ENCODE measurements at places on chromosomes 1 and 21. TPM values are rescaled to one million over a fixed set of nuclear protein-coding genes. Genes with fewer than 3 reads are reported as not detected.

LCE1A gene
- total RNA-seq, result not detected

GBP7 gene
- total RNA-seq, result not detected

TMEM234 gene
- 14.6 TPM for total RNA-seq

KCNJ9 gene
- total RNA-seq, result under 0.01 TPM

MX2 gene
- total RNA-seq, result 0.60 TPM

NR0B2 gene
- total RNA-seq, result not detected

BRINP2 gene
- total RNA-seq, result not detected

CPT2 gene
- total RNA-seq, result 6.0 TPM

GIPC2 gene
- 0.59 TPM for total RNA-seq

OR2M3 gene
- total RNA-seq, result not detected

PRDX1 gene
- 521 TPM for total RNA-seq

KRTAP21-2 gene
- total RNA-seq, result not detected

FCRL3 gene
- not detected for total RNA-seq

HSD11B1 gene
- 0.45 TPM for total RNA-seq

FTCD gene
- 0.08 TPM for total RNA-seq

PRSS38 gene
- not detected for total RNA-seq

PRELP gene
- 2.3 TPM for total RNA-seq

RGS8 gene
- total RNA-seq, result not detected

GJA8 gene
- total RNA-seq, result not detected

LCE2C gene
- total RNA-seq, result not detected

MTF2 gene
- 24.3 TPM for total RNA-seq

ATP1A4 gene
- not detected for total RNA-seq

TAS1R2 gene
- total RNA-seq, result not detected

FMO1 gene
- 1.4 TPM for total RNA-seq

MFSD2A gene
- total RNA-seq, result 2.1 TPM

GPR25 gene
- total RNA-seq, result not detected

SPATA45 gene
- not detected for total RNA-seq

LCE1B gene
- not detected for total RNA-seq

KIF17 gene
- 0.82 TPM for total RNA-seq

DENND1B gene
- total RNA-seq, result 4.4 TPM

BNIPL gene
- 0.08 TPM for total RNA-seq

All from smooth muscle cell of the coronary artery (primary cell).